Tibial nerve (tissue), 4 donors: ENCODE measurements at places on chromosomes 2 and 18. TPM values are rescaled to one million over a fixed set of nuclear protein-coding genes. Genes with fewer than 3 reads are reported as not detected.

DNA sequence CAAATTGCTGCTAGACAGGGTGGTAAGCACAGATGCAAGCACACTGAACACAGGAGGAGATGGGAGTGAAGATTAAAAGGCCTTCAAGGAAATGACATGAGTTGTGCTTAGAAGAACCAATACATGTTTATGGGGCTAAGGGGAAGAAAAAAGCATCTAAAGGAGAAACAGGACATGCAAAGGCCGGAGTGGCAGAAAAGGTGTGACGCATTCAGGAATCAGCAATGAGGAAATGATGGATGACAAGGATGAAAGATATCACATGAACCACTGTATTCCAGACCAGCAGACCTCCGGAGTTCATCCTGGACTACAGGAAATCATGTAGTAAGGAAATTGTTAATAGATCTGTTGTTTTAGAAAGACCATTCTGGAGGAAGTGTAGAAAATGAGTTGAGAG, 42.8 kb downstream of the PPP4R1 start:
- no peak overlapping the region for H3K4me3 ChIP-seq
- H3K36me3 ChIP-seq: peaks cover 5% of the 10 kb centered on the region
- no peaks in the 10 kb centered on the region for H3K27me3 ChIP-seq
- DNase-seq: no peak

DNA sequence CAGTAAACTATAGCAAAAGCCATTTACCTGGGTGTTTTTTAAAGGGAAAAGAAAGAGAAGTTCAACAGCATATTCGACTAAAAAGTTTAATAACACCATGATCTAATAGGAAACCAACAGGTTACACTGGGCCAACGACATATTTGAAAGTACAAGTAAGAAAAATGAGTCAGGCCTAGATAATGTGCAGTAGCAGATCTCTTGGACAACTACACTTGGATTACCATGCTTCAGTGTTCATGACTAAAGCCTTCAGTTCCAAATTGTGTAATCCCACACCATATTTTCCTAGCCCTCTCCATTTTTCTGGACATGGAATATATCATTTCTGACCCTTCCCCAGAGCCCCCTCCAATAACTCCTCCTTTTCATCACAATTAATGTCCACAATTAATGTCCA, 39.1 kb upstream of the FIGN start:
- no peak for DNase-seq
- no peak overlapping the region for H3K27ac ChIP-seq
- no peaks in the 10 kb centered on the region for H3K27me3 ChIP-seq

GRCh38 chr2:203177361-203177760, 61.5 kb upstream of the CYP20A1 start:
- no peaks in the 10 kb centered on the region for H3K4me1 ChIP-seq
- no peaks in the 10 kb centered on the region for H3K27me3 ChIP-seq
- DNase-seq: no peak
- no peak overlapping the region for H3K4me3 ChIP-seq
- H3K36me3 ChIP-seq: no peaks in the 10 kb centered on the region

Gene ALPP
- not detected for total RNA-seq

- no peaks in the 10 kb centered on the region for H3K36me3 ChIP-seq
- no peaks in the 10 kb centered on the region for H3K27me3 ChIP-seq
- H3K27ac ChIP-seq: no peak overlapping the region
- no peaks in the 10 kb centered on the region for H3K4me1 ChIP-seq
- DNase-seq: no peak
Measured at GRCh38 chr2:5940596-5941535, 248.7 kb downstream of the SOX11 start.

GRCh38 chr2:239666855-239667376, 266.1 kb upstream of the HDAC4 start:
- peaks cover 5% of the 10 kb centered on the region for H3K27me3 ChIP-seq
- no peak for DNase-seq
- no peaks in the 10 kb centered on the region for H3K4me1 ChIP-seq
- no peaks in the 10 kb centered on the region for H3K36me3 ChIP-seq

- H3K36me3 ChIP-seq: no peaks in the 10 kb centered on the region
- H3K27me3 ChIP-seq: no peaks in the 10 kb centered on the region
- no peak overlapping the region for H3K27ac ChIP-seq
- no peak for DNase-seq
- no peak overlapping the region for H3K4me3 ChIP-seq
Measured at GRCh38 chr18:49479381-49480137, 7.5 kb downstream of the C18orf32 start.

Gene IGFBP5
- total RNA-seq: 1,859 TPM

- H3K36me3 ChIP-seq: no peaks in the 10 kb centered on the region
- H3K27me3 ChIP-seq: no peaks in the 10 kb centered on the region
- H3K4me3 ChIP-seq: no peak overlapping the region
- no peaks in the 10 kb centered on the region for H3K4me1 ChIP-seq
- no peak overlapping the region for H3K27ac ChIP-seq
Measured at GRCh38 chr2:146506851-146507250, 1338.0 kb upstream of the ACVR2A start.

Gene DCDC2C
- 3.9 TPM for total RNA-seq

- H3K4me1 ChIP-seq: no peaks in the 10 kb centered on the region
- no peak overlapping the region for H3K27ac ChIP-seq
- no peak for DNase-seq
- no peaks in the 10 kb centered on the region for H3K36me3 ChIP-seq
- no peak overlapping the region for H3K4me3 ChIP-seq
Measured at GRCh38 chr18:13141209-13141608, 77.4 kb upstream of the LDLRAD4 start.

- H3K36me3 ChIP-seq: no peaks in the 10 kb centered on the region
- H3K4me1 ChIP-seq: no peaks in the 10 kb centered on the region
- no peak overlapping the region for H3K27ac ChIP-seq
- no peak overlapping the region for H3K4me3 ChIP-seq
- DNase-seq: no peak
- H3K27me3 ChIP-seq: no peaks in the 10 kb centered on the region
Measured at GRCh38 chr2:150109028-150109427, 378.4 kb downstream of the RND3 start.

Gene CHRNG
- total RNA-seq: not detected

Gene DSG2
- total RNA-seq: 4.0 TPM

- H3K4me1 ChIP-seq: no peaks in the 10 kb centered on the region
- no peak for DNase-seq
- no peak overlapping the region for H3K27ac ChIP-seq
- no peaks in the 10 kb centered on the region for H3K36me3 ChIP-seq
Measured at GRCh38 chr2:112187046-112187715, 49.0 kb downstream of the FBLN7 start.

Gene ADAM23
- 2.9 TPM for total RNA-seq

Gene GAREM2
- 1.5 TPM for total RNA-seq

DNA sequence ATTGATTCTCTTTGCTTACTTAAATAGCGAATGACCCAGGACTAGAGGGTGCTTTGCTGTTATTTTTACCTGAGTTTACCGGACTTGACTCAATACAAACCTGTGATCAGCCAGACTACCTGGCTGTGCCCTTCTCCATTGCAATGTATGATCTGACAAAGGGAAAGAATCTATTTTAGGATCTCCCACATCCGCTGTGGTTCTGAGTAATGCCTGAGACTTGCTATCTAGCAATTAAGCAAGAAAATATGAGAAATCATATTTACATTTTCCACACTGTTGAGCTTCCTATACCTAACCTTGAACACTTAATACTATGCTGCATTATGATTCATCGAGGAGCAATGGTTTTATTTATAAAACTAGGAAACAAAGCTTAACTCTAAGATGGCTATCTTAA, 215.2 kb downstream of the RAD51AP2 start:
- no peaks in the 10 kb centered on the region for H3K36me3 ChIP-seq
- no peak for DNase-seq
- no peak overlapping the region for H3K4me3 ChIP-seq

DNA sequence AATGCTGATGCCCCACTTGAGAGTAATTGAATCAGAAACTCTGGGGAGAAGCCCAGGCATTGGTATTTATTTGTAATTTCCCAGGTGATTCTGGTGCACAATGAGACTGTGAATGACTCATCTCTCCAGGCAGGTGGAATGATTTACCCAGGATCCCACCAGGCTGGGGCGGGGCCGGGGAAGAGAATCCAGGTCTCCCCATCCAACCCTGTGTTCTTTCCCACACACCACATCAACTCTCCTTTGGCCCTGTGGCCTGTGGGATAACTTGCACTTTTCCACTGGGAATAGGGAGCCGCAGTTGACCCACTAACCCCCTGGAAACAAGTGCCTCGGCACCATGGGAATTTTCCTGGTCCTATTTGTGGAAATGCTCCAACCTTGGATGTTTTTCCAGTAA, 409.8 kb downstream of the ZNF521 start:
- no peaks in the 10 kb centered on the region for H3K36me3 ChIP-seq
- H3K27me3 ChIP-seq: no peaks in the 10 kb centered on the region
- H3K4me3 ChIP-seq: no peak overlapping the region
- no peaks in the 10 kb centered on the region for H3K4me1 ChIP-seq
- no peak overlapping the region for H3K27ac ChIP-seq
- DNase-seq: no peak

Gene TLX2
- total RNA-seq: not detected

Gene RGPD3
- 0.44 TPM for total RNA-seq

Gene ANO7
- 0.44 TPM for total RNA-seq

DNA sequence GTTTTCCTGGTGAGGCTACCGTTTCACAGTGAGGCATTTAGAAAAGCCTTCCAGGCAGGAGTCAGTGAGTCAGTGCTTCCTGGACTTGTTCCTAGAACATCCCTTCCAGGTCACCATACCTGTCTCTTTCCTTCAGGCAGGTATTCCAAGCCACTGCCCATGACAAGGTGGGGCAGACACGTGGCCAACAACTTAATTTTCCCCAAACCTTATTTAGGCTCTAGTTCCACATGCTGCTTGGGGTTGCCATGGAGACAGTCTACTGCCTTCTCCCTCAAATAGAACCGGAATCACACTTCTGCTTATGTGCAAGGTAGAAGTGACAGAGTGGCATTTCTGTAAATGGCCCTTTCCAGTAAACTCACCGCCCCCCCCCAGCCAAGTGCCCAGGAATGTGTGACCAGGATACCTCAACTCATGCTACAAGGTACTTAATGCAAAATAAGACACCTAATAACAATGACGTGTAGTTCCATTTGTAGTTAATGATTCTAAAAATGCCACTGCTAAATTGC, 258.3 kb downstream of the PRKCE start:
- H3K4me3 ChIP-seq: no peak overlapping the region
- no peak overlapping the region for H3K27ac ChIP-seq
- peaks cover 7% of the 10 kb centered on the region for H3K4me1 ChIP-seq

DNA sequence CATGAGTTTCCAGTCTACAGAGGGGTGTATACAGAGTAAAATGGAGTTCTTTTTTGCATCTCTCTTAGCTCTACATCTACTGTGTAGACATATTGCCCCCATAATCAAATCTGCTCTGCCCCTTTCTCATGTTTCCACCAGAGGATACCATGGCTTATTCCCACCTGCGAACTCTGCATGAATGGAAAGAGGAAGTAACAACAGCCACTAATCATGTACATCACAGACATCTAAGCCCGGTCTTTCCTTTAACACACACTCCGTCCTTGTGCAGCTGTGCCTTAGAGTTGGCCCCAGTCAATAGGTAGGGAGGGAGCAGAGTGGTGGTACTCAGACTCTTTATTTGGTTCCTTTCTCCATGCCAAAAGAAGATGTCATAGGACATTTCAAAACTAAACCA, 147.3 kb upstream of the NRP2 start:
- no peaks in the 10 kb centered on the region for H3K4me1 ChIP-seq
- DNase-seq: no peak
- H3K4me3 ChIP-seq: no peak overlapping the region
- H3K36me3 ChIP-seq: no peaks in the 10 kb centered on the region

- no peak overlapping the region for H3K27ac ChIP-seq
- no peak overlapping the region for H3K4me3 ChIP-seq
- H3K4me1 ChIP-seq: no peaks in the 10 kb centered on the region
- DNase-seq: no peak
Measured at GRCh38 chr2:216206041-216206703, 97.0 kb downstream of the XRCC5 start.

- H3K27me3 ChIP-seq: no peaks in the 10 kb centered on the region
- no peak within 1 kb of the TSS for H3K4me3 ChIP-seq
- H3K27ac ChIP-seq: no peak within 1 kb of the TSS
- no peaks in the 10 kb centered on the region for H3K36me3 ChIP-seq
- DNase-seq: no peak
- no peaks in the 10 kb centered on the region for H3K4me1 ChIP-seq
Measured at GRCh38 chr2:233681521-233682099, at the start of gene UGT1A7. TSS of gene UGT1A7 (plus strand) at chr2:233681901. CDS start at chr2:233681938, 37 bp downstream.

DNA sequence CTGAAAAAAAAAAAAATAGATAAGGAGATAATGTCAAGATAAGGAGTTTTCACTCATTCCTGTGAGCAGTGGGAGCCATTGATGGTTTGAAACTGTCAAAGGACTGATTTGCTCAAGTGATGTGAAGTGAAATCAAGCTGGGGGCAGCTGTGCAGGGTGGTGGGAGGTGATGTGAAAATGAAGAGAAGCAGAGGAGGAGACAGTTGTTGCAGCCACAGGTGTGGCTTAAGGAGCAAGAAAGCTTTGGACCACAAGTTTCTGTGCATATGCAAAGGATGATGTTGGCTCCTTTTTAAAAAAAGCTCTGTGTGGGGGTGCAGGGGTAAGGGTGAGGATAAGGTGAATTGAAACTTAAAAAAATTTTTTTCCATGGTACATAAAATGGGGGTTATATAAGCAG, 8.3 kb downstream of the EFR3B start:
- H3K4me3 ChIP-seq: no peak overlapping the region
- H3K27me3 ChIP-seq: no peaks in the 10 kb centered on the region
- H3K27ac ChIP-seq: no peak overlapping the region
- DNase-seq: no peak

- no peak for DNase-seq
- no peaks in the 10 kb centered on the region for H3K4me1 ChIP-seq
- no peaks in the 10 kb centered on the region for H3K27me3 ChIP-seq
- H3K4me3 ChIP-seq: no peak overlapping the region
Measured at GRCh38 chr2:185245806-185246205, 492.8 kb upstream of the FSIP2 start.

- H3K27ac ChIP-seq: no peak overlapping the region
- no peak for DNase-seq
- no peaks in the 10 kb centered on the region for H3K27me3 ChIP-seq
Measured at GRCh38 chr2:56757884-56758545, 574.2 kb downstream of the CCDC85A start.

Gene SCYGR3
- not detected for total RNA-seq

- H3K4me1 ChIP-seq: no peaks in the 10 kb centered on the region
- no peak overlapping the region for H3K4me3 ChIP-seq
- DNase-seq: no peak
- no peak overlapping the region for H3K27ac ChIP-seq
Measured at GRCh38 chr2:30628341-30628740, 178.9 kb downstream of the CAPN13 start.

Gene CFC1
- total RNA-seq: not detected

Gene C1GALT1C1L
- total RNA-seq: 0.98 TPM

Gene NEU2
- not detected for total RNA-seq

GRCh38 chr2:6410313-6410712, 455.4 kb downstream of the CMPK2 start:
- no peak for DNase-seq
- no peak overlapping the region for H3K27ac ChIP-seq
- H3K4me1 ChIP-seq: no peaks in the 10 kb centered on the region
- no peak overlapping the region for H3K4me3 ChIP-seq
